Hematopoietic multipotent progenitor cell treated with erythropoietin and hydrocortisone succinate and interleukin-3 and kit ligand, for 4 days (in vitro differentiated cells): ENCODE measurements at places on chromosomes 6 and 20.
A peak's percentile ranks its signal among the peaks of the same experiment; 100 is the strongest.

DNA sequence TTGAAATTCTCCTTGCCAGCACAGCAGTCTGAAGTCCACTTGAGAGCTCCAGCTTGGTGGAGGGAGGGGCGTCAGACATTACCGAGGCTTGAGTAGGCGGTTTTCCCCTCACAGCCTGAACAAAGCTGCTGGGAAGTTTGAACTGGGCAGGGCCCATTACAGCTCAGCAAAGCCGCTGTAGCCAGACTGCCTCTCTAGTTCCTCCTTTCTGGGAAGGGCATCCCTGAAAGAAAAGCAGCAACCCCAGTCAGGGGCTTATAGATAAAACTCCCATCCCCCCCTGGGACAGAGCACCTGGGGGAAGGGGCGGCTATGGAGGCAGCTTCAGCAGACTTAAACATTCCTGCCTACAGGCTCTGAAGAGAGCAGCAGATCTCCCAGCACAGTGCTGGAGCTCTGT is 325.3 kb downstream of the GJA1 start:
- no peak for DNase-seq

- no peak for DNase-seq
Measured at GRCh38 chr20:25230166-25230831, 17.6 kb upstream of the PYGB start.

DNA sequence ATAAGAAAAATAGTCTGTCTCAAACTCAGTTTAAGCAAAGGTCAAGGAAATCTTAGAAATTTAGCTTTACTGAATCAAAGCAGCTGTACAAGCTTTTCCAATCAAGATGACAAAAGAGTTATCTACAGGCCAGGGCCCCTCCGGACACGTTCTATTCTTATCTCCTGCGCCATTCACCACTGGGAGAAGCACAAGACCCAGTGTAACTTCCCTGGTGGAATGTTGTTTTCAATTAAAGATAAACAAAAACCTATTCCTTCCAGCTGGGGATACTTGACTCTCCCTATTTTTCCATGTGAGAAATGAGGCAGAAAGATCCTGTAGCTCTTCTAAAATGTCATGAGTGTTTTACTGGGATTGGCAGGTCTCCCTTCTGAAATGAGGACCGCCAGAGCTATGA is 123.3 kb downstream of the TBX18 start:
- DNase-seq = no peak

GRCh38 chr6:138128096-138128495 is 20.9 kb upstream of the PERP start:
- no peak for DNase-seq

DNA sequence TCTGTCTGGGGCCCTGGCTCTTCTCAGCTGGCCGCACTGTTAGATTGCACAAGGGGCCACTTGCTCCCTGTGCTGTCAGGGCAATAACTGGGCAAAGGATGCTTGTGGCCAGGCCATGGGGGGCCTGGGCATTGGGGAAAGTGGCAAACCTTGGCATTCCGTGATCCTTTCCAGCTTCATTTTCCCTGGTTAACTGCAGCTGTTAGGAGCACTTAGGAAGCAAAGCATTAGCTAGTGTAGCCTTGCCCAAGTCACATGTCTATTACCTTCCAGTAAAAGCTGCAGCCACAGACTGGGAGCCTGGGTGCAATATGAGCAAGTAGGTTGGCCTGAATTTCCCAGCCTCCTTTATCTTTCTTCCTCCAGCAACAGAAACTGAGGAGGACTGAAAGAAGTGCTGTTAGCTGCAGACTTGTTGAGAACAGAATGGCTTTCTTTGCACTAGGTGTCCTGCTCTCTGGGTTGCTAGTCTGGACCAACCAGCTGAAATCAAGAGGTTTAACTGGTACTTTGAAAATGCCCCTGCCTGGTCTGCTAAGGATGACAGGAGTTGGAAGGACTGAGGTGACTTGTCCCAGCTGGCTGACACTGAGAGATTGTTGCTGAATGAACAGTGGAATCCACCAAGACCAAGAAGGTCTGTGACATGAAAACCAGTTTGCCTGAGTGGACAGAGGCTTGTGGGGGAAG is 312.3 kb upstream of the SUPT3H start:
- DNase-seq = no peak

GRCh38 chr6:24630856-24631505 is 15.0 kb downstream of the KIAA0319 start:
- DNase-seq = no peak

DNA sequence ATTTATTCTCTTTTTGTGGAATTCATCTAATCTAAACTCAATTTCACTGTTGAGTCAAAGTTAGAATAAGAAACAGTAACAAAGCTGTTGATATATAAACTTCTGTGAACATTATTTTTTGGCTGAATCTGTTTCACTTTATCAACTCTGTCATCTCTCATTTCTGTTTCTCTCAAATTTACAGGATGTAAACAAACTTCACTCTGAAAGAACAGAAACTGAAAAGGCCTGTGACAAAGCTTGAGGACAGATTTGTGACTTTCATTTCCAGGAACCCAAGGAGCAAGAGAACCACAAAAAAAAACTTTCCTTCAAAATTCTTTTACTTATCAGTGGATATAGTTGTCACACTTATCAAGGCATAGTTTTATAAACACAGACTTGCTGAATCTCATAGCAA is 447.9 kb upstream of the OPRM1 start:
- no peak for DNase-seq

GRCh38 chr20:51382111-51382985 is 160.2 kb downstream of the NFATC2 start:
- DNase-seq = no peak

GRCh38 chr6:128528241-128528640 is 7.8 kb upstream of the PTPRK start:
- DNase-seq = no peak

DNA sequence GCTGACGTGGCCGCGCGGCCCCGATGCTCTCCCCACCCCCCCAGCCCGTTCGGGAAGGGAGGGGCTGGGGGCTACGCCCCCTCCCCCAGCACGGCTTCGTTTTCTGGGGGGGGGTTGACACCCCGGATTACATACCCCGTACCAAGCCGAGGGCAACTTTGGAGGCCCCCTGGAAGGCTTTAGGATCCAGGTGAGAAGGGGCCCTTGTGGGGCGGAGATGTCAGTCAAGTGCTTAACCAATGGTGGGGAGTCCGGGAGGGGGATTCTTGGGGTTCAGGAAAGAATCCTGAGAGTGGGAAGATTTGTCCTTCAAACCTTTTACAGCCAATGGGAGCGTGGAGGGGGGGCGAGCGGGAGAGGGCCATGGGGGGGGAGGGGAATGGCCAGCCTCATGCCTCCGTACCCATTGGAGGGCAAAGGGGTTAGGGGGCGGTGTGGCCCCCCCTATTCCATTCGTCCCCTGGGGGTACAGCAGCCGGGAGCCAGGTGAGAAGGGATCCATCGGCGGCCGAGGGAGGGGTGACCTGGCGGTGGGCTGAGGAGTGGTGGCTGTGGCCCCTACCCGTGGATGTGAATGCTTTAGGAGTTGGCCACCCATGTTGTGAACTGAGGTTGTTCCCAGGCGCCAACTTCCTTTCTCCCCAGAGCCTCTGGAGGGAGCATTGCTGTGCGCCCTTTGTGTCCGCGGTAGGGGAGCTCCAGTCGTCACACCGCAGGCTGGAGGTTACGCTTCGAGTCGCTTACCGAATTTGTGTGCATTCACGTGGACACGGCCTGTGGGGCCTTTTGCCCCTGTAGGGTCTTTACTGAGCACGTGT is 682 bp downstream of the BRD2 start:
- peak; percentile 93 for DNase-seq

GRCh38 chr6:35148167-35148741 is 7.1 kb upstream of the TCP11 start:
- DNase-seq = no peak

GRCh38 chr6:7249946-7250643 is 62.9 kb downstream of the SSR1 start:
- no peak for DNase-seq

GRCh38 chr20:56439771-56440291 is 27.8 kb downstream of the CASS4 start:
- peak; percentile 35 for DNase-seq

DNA sequence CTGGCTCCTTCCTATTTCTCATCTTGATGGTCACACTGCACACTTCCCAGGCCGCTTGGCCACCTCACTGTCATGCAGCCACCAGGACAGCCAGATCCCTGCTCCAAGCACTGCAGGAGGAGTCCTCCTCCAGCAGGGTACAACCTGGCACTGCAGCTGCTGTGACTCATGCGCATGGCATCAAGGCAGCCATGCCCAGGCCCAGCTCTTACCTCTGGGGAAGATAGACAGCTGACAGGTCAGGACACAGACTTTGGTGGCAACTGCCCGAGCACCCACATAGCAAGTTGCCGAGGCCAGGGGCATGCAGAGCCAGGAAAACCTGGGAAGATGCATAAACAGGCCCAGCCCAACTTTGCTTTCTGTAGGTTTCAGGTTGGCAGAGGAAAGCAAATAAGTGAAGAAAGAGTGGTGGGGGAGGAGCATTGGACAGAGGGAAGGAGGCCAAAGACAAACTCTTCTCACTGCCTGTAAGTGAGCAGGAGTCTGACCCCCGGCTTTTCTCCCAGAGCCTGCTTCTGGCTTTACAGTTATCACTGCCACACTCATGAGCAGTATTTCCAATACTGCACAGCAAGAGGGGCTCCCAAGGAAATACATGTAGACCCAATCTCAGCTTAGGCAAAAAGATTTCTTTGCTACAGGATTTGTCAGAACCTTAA is 38.8 kb downstream of the SLC22A3 start:
- DNase-seq = no peak

GRCh38 chr6:1110941-1111349 is 201.0 kb upstream of the FOXQ1 start:
- DNase-seq = no peak

- DNase-seq = no peak
Measured at GRCh38 chr6:2193931-2194330, 51.5 kb downstream of the GMDS start.
